ENCODE measurements at places on chromosomes 2 and 18.

DNA sequence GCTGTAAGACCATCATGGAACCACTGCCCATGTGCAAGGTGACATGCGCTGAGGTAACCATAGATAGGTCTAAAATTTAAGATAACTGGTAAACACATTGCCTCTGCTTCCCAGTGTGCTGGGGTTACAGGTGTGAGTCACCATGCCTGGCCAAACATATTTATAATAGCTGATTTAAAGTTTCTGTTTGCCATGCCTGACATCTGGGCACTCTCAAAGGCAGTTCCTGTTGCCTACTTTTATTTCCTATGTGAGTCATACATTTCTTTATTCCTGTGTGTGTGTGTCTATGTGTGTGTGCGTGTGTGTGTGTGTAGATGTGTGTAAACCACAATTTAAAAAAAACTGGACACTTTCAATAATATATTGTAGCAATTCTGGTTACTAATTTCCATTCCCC, 415.2 kb upstream of the NETO1 start:
- no peak for DNase-seq

GRCh38 chr2:8414946-8415879, 266.6 kb upstream of the ID2 start:
- DNase-seq, result no peak

DNA sequence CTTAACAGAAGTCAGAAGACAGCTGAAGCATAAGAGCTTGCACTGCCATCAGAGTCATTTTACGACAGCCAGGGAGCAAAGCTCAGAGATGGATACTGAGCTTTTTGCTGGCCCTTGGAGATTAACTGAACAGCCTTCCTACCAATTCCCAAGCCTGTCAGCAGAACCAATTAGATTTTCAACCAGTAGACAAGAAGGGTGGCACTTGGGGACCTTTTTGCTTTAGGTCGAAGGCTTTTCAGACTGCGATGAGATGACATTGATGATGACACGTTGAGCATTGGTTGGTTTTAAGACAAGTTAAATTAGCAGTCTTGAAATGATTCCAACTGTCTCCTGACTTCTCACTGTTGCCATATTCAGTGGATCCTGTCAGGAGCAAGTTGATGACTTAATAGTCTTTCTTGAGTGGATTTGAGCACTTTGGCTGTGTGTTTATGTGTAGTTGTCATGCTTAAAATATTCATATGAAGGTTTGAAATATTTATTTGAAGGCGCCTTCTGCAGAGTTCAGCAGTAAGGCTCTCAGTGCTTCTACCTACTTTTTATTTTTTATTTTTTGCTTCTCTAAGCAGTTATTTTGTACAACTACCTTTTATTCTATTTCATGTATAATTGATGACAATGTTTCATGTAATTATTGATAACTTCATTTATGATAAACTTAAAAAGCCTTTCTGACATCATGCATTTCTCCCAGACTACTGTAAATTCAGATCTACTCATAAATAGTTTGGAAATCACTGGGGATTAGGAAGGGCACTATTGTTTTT, 256.7 kb downstream of the CAMKMT start:
- DNase-seq, result no peak

DNA sequence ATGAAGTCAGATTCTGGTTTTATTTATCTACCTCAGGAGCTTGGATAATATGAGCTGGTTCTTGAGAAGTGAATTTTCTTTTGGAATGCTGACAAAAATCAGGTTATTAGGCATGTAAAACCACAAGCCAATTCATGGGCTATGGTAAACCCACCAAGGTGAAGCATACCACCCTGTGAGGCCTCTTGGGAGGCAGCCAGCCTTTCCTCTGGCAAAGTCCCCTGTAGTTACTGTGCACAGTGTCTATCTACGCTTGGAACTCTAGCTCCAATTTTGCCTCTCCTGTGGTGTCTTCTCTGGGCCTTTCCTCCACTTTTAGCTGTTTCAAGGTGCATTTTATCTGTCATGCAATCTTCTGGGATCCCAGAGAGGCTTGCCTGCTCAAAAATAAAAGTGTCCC, 242.7 kb upstream of the ZSWIM2 start:
- DNase-seq, result no peak

DNA sequence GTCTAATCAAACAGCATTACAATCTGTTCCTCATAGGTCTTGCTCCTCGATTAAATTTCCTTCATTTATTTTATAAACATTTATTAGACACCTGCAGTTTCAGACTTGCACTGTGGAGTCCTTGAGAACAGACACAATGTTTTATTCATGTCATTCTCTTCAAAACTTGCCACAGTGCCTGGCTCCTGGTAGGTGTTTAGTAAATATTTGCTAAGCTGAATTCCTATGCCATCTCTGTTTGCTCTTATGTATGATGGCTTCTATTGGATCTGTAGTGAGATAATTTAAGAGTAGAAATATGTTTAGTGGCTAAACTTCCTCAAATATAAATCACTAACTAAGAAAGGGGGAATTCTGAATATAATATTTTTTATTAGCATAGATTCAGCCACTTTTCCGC, 61.4 kb downstream of the LRATD1 start:
- DNase-seq, result no peak

GRCh38 chr2:62458206-62458641, 47.8 kb downstream of the TMEM17 start:
- DNase-seq, result no peak

DNA sequence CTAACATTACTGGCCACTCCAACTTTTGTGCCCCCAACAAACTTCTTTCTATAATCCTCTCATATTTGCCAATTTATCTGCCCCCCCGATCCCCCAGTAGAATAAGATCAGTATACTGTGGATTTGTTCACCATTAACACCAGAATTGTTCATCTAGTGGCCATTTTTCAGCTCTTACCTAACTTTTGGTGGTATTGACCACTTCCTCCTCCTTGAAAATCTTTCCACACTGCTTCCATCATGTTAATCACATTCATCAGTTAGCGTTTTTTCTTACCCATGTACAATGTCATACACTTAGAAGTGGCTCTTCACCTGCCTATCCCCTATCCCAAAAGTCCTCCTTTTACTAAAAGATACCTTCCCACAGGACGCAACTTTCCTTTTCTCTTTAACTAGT, 6.1 kb downstream of the IMPACT start:
- DNase-seq, result no peak

- no peak for DNase-seq
Measured at GRCh38 chr2:176239031-176239430, 30.2 kb upstream of the MTX2 start.

GRCh38 chr2:127826047-127826446, 15.1 kb upstream of the WDR33 start:
- no peak for DNase-seq

GRCh38 chr2:168210895-168211570, 36.4 kb downstream of the STK39 start:
- no peak for DNase-seq

DNA sequence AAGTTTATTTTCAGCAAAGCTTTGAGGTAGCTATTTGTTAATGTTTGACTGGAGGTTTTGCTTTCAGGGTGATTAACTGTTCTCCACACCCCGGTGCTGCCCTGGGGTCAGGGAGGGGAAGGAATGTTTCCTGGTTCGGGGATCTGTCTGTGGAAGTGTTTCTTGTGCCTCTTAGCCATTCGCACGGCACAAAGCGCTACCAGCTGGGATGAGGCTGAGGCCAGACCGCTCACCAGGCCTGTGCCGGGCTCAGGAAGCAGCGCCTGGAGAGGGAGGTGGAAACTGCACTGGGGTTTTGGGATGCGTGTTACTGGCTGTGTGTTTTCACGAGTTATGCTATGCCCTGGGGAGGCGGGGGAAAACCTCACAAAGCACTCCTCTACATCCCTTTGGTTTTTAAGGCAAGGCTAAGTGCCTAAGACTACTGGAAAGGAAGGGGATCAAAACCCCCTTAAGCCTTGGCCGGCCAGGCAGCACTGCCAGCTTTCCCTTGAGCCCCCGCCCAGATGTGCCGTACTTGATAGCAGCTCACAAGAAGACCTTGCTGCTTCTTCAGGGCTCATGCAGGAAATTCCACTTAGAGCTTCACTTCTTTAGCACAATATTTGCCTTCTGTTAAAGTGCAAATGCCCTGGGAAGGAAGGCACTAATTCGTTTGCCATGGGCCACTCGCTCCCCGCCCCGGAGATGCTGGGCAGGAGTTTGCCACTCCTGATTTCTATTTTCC, 65.7 kb upstream of the CNGA3 start:
- no peak for DNase-seq

- no peak for DNase-seq
Measured at GRCh38 chr2:81692566-81692965, 1388.0 kb upstream of the LRRTM1 start.

- no peak for DNase-seq
Measured at GRCh38 chr2:85892216-85892944, 3.6 kb upstream of the ST3GAL5 start.
